ENCODE measurements at places on chromosomes 3 and 15. TPM values are rescaled to one million over a fixed set of nuclear protein-coding genes. Genes with fewer than 3 reads are reported as not detected.

Gene PLCB2
- 53.3 TPM for total RNA-seq

Gene DGKG
- 0.67 TPM for total RNA-seq

Gene PLAAT1
- total RNA-seq, result not detected

Gene SELENOT
- 136 TPM for total RNA-seq

Gene AHSG
- total RNA-seq, result not detected

Gene SLC2A2
- not detected for total RNA-seq

Gene FGF12
- total RNA-seq, result not detected

Gene XCR1
- total RNA-seq, result not detected

Gene EPHB3
- total RNA-seq, result not detected

Gene KNSTRN
- total RNA-seq, result 60.9 TPM

Gene GRAMD2A
- total RNA-seq, result not detected

Gene PLSCR2
- total RNA-seq, result not detected

Gene CKMT1A
- total RNA-seq, result not detected

Gene FOXL2NB
- total RNA-seq, result not detected

Gene COL7A1
- total RNA-seq, result 1.3 TPM

Gene FRMD5
- 0.44 TPM for total RNA-seq

Gene CCDC33
- not detected for total RNA-seq

Gene PPIB
- total RNA-seq, result 393 TPM

Gene SLC6A1
- not detected for total RNA-seq

Gene FILIP1L
- total RNA-seq, result 0.36 TPM

Gene MNS1
- total RNA-seq, result 1.2 TPM

Gene ERICH6
- total RNA-seq, result not detected

Gene GOLGA8G
- total RNA-seq, result not detected

Gene TOP2B
- total RNA-seq, result 109 TPM

Gene IGSF10
- not detected for total RNA-seq

Gene CIDEC
- total RNA-seq, result not detected

Gene NRROS
- 23.6 TPM for total RNA-seq

Gene NXPE3
- 16.8 TPM for total RNA-seq

Gene PPP1R14D
- total RNA-seq, result not detected

Gene CLEC3B
- 0.27 TPM for total RNA-seq

Gene CEMIP
- not detected for total RNA-seq

Gene MRPS11
- 76.7 TPM for total RNA-seq

Gene ITPKA
- 0.57 TPM for total RNA-seq

Gene ADCY5
- not detected for total RNA-seq

Gene CDCP1
- 2.1 TPM for total RNA-seq

Gene CTXN2
- not detected for total RNA-seq

Gene SGO1
- 21.6 TPM for total RNA-seq

Gene CCDC54
- not detected for total RNA-seq

Gene CELF6
- total RNA-seq, result 0.42 TPM

Gene THBS1
- 0.34 TPM for total RNA-seq

Gene DNAH12
- total RNA-seq, result 0.08 TPM

Gene ALG1L2
- total RNA-seq, result 1.0 TPM

Gene SACM1L
- 89.7 TPM for total RNA-seq

Gene TNNC1
- 2.1 TPM for total RNA-seq

Gene GLDN
- total RNA-seq, result not detected

Gene TNFAIP8L3
- total RNA-seq, result 1.6 TPM

Gene CAPN3
- 2.5 TPM for total RNA-seq

Gene CMTM8
- total RNA-seq, result 4.2 TPM

Gene SLC7A14
- total RNA-seq, result not detected

Gene MYEF2
- 9.2 TPM for total RNA-seq

Gene ZBTB20
- 3.2 TPM for total RNA-seq

All from activated CD8-positive, alpha-beta memory T cell treated with anti-CD3 and anti-CD28 coated beads for 36 hours (primary cell).